ENCODE measurements at places on chromosomes 5 and 9.

DNA sequence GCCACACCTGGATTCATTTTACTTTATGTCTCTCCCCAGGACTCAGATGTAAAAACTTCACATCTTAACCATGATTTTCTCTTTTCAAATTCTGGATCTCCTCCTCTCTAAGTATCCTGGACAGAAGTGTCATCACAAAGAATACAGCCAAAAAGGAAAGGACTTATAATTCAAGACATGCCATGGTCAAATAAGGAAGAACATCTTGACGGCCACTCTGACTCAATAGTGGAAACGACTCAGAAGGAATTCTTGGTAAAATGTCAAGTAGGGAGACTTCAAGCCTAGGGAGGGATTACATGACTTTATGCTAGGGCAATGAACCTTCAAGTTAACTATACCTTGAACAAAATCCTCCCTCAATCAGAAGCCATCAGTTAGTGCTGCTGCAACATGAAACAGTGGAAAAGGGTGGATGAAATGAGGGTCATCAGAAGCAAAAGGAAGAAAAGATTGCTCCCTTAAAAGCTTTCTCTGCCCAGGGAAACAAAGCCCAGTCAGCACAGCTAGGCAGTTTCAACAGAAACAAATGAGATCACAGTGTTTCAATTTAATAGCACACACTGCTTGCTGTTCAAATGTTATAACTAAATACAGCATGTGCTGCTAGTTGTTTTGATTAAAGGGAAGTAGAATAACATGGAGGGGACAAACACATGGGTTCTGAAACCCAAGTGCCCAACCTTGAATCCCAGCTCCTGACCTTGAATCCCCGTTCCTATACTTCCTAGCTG, 101.4 kb downstream of the LPAR1 start:
- DNase-seq: peak; percentile 96

DNA sequence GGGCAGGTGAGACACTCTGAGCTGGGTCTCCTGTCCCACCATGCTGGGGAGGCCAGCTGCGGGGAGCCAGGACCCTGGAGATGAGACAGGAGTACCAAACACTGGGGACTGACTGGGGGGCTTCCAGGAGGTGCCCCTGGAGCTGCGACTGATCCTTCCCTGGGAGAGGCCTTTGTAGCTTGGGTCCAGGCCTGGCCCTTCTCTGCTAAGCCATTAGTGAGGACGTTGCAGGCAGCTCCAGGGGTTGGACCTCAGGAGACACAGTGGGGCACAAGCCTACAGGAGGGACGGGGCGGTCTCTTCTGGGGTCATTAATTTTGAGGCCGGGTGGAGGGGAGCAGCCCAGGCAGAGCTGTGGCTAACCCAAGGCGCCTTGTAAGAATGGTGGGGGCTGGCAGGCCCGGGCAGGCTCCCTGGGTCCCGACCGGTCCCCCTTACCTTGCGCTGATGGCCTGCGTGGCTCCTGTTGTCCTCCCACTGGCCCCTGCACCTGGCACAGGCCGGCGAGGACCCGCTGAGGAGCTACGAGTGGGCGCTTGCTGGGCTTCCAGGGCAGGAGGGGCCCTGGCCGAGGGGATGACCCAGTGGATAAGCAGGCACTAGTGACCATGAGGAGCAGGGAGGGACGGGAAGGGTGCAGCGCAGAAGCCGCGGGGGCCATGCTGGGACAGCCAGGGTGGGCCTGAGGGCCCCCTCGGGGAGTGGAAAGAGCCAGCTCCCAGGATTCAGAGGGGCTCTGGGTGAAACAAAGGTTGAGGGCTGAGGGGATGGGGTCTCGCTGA, 5.1 kb downstream of the MRPS2 start:
- DNase-seq: no peak

DNA sequence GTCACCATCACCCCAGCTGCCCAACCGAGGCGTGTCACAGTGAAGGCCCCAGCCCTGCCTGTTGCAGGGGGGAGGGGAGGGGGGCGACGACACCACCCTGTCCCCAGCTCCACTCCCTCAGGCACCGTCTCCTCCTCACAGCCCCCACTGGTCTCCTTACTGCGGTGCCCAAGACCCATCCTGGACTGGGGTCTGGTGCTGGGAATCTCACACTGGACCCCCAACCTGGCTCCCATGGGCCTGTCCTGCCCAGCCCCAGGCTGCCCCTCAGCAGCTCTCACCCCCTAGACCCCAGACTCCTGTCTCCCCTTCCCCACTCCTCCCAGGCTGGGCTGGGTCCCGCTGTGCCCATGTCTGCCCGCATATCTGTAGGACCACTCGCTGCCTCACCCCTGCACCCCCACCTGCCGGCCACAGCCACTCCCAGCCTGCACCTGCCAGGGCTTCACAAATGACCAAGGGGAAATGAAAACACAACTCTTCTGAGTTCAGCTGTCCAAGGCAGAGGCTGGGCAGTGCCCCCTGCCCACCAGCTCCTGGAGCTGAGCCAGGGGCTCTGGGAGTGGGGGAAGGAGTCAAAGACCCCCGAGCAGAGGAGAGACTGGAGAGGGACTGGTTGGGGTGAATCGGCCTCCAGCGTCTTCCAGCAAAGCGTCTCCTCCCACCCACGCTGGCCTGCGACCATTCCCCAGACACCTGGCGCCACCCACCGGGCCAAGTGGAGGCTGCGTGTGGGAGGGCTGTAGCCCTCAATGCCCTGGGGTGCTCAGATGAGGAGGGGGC, 32.6 kb upstream of the EGFL7 start:
- peak; percentile 23 for DNase-seq

- no peak for DNase-seq
Measured at GRCh38 chr9:100099722-100100042, 639 bp downstream of the INVS start.

DNA sequence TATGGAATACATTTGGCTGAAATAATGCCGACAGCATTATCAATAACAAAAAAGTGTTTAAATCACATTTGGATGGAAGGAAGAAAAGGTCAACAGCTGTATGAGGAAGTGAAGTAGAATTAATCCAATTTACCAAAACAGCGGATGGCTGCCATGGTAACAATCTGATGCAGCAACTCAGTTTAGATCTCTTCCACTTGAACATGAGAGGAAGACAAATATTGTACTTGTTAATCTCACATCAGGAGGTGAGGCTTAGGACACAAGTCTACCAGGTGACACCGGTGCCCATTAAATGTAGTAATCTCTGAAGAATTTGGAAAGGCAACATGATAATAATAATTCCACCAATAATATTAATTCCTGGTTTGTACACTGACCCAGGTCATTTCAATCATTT, 2.4 kb downstream of the RASEF start:
- DNase-seq: no peak

GRCh38 chr9:133987946-133988665, 4.0 kb downstream of the VAV2 start:
- DNase-seq: no peak

DNA sequence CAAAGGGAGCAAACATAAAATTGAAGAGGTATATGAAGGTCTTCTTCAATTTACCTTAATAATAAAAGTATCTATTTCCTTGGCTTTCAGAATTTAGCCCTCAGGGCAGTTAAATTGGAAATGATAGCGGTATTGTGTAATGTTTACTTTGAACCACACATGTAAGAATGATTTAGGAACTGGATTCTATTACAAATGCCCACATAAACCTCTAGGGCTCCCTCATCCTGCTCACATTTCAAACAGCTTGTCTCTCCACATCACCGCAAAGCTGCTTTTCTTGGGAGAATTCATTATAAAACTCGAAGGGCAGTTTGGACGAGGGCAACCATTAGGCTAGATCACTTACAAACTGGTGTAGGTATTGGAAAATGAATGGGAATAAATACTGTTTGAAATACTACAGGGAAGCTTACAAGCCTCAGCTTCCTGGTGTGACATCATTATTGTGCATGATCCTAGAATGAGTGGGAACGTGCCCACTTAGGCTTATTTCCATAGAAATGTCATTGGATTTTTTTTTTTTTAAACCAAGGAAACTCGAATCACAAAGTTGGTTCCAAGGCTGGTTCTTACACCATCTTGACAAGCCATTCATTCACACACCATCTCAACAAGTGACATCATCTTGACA, 47.3 kb downstream of the MTRR start:
- no peak for DNase-seq

GRCh38 chr5:68067976-68068603, 147.5 kb upstream of the PIK3R1 start:
- DNase-seq: peak; percentile 73

Data from fibroblast of skin of right quadriceps (primary cell).